ENCODE measurements at places on chromosomes 4 and X. TPM values are rescaled to one million over a fixed set of nuclear protein-coding genes. Genes with fewer than 3 reads are reported as not detected.

The GPC4 gene
- total RNA-seq, result 0.05 TPM

The PLAC1 gene
- 0.59 TPM for total RNA-seq

The CASP3 gene
- total RNA-seq, result 21.0 TPM

The COL4A6 gene
- 14.4 TPM for total RNA-seq

The SLC10A7 gene
- 2.6 TPM for total RNA-seq

The TMEM131L gene
- total RNA-seq, result 6.4 TPM

All from A549 treated with AZD2906 at 1 μM for 4 hours (cell line).